ENCODE measurements at places on chromosomes 2 and 18.
A peak's percentile ranks its signal among the peaks of the same experiment; 100 is the strongest.

GRCh38 chr2:135457279-135457678 is 73.7 kb downstream of the ZRANB3 start:
- no peak for DNase-seq

DNA sequence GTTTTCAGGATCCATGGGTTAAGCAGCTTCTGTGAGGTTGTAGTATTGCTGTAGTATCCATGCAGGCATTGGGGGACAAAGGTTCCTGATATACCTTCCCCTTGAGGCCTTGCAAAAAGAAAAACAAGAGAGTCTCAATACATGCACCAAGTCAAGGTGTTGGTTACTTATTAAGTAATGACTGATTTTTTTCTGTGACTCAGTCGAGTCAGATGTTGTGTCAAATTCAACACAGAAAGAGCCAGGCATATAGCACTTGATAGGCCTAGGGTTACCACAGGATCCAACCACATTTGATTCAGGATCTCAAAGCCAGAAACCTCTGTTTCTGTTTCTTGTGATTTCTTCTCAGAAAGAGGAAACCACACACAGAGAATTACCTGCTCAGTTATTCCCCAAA is 24.9 kb upstream of the CD8A start:
- no peak for DNase-seq

GRCh38 chr2:201407265-201407664 is 44.0 kb downstream of the TRAK2 start:
- DNase-seq: no peak

DNA sequence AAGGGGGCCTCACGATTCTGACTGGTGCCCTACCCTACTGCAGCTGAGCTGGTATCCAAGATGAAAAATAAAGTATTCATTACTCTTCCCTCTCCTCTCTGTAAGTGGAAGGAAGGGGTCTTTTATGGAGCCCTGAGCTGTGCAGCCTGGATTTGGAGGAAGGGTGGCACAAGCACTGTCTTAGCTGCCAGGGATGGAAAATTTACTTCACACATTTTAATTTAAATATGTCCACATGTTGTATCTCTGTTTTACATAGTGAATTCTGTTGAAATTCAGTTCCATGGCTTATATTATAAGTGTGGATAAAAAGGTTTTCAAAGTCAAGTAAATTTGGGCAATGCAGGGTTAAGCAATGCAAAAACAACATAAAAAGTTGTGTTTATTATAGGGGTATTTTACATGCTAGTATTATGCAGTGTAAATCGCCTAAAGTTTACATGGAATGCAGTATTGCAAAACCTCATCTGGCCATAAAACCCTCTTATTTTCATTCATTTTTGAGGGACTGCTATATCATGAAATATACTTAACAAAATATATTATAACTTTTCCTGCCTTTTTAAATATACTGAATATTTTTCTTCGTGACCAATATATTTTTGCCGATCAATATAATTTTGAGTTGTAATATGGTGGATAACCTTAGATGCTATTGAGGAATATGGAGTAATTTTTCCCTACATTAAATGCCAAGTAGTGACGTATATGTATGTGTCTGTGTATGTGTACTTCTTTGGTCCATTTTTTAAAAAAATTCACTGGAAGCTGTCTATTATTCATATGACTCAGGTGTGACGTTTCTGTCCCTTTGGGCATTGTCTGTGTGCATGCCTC is 333.9 kb upstream of the CYRIA start:
- no peak for DNase-seq

DNA sequence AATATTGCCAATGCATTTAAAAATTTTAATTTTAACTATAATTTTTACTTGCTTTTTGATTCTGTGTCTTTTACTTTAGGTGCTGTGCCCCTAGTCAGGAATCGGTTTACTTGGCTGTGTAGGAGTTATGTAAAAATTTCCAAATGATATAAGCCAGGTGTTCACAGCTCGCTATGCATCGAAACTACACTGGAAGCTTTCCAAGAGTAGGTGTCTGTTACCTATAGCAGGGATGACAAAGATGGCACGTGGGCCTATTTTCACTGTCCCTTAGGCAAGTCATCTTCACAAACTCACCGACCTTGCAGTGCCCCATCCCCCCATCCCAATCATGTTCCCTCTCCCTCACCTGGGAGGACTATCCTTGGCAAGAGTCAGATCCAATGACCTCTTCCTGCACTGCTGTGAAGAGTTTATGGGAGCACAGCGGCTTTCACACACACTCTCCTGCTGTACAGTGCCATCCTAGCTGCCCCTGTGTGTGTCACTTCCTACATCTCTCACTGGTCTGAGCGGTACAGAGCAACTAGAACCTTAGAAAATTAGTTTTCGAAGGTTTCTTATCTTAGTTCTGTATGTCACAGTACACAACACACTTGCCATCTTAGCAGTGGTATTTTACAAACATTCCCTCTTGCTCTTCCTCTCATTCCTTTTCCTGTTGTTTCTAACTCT is 49.2 kb upstream of the NAB1 start:
- DNase-seq: no peak

GRCh38 chr18:36424741-36425142 is 127.2 kb downstream of the FHOD3 start:
- DNase-seq: no peak

- DNase-seq: no peak
Observed at GRCh38 chr2:113253453-113253852, 25.3 kb downstream of the PAX8 start.

DNA sequence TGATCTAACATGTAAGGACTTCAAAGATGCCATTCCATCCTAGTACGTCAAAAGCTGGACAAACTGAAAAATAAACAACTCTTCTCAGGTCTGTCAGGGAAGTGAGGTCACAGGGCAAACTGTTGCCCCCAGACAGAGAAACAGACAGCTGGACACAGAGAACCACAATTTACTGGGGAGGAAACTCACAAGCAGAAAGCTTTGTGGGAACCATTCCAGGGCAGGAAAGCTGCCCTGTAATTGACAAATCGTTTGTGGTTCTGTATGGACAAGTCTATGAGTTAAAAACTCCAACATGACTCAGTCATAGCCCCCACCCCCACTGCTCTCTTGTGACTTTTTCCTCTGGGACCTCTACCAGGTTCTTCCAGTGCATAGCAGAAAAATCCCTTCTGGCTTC is 28.4 kb downstream of the MCEE start:
- no peak for DNase-seq

- no peak for DNase-seq
Observed at GRCh38 chr18:69590150-69590549, 189.5 kb downstream of the DOK6 start.

DNA sequence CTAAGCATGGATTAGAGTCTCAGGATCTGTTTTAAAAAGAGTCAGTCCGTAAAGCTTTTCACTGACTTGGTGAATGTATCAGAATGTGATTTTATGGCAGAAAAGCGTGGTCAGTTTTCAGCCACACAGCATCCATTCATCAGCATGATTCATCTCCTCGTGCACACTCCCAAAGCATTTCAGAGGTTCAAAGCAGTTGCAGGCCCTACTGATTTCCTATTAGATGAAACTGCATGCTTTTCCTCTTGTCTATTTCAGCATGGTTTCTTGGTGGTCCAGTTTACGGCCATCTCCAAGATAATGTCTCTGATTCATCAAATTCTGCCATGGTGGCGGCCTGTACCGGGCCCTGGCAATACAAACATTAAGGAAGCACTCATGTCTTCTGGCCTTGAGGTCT is 4.8 kb upstream of the PARD6G start:
- DNase-seq: no peak

GRCh38 chr2:106363791-106364190 is 104.4 kb downstream of the RGPD3 start:
- DNase-seq: no peak

- no peak for DNase-seq
Observed at GRCh38 chr2:22238967-22239366, 1115.2 kb downstream of the TDRD15 start.

GRCh38 chr2:119240311-119241204 is 16.9 kb downstream of the STEAP3 start:
- no peak for DNase-seq

DNA sequence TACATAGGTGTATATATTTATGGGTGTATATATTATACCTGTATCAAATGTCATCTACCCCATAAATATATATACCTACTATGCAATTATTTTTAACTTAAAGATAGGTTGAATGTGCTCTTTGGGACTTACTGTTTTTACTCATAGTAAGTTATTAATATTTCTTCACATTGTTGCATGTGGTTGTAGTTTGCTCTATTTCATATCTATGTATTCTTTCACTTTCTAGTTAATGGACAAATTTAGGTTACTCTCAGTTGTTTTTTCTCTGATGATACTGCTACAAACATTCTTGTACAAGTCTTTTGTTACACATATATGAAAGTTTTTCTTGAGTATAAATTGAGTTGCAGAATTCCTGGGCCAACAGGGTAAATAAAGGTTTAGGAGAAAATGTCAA is 601.8 kb upstream of the ID2 start:
- no peak for DNase-seq

DNA sequence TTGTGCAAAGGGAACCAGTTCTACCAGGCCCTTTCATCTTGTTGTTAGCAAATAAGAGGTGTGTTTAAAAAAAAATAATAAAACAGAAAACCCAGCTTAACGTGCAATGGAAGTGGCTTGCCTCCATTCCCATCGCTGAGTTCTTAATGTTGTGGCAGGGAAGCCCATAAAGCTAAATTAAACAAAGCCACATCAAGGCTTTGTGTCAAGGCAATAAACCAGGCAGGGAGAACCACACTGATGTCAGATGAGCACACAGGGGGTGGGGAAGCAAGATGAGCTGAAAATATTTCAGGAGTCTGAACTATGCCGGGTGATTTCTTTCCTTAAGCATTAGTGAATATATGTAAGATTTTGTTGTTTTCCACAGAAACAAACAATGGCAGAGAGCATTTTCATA is 73.5 kb downstream of the PHLPP1 start:
- DNase-seq: no peak

- DNase-seq: no peak
Observed at GRCh38 chr2:156647377-156648010, 211.3 kb downstream of the GPD2 start.

- no peak for DNase-seq
Observed at GRCh38 chr2:6877402-6878304, at the start of gene RSAD2. RSAD2 (plus strand) TSS chr2:6877777; CDS start chr2:6877801, 24 bp downstream.

GRCh38 chr18:50277942-50278341 is 3.4 kb downstream of the MBD1 start:
- DNase-seq: no peak

DNA sequence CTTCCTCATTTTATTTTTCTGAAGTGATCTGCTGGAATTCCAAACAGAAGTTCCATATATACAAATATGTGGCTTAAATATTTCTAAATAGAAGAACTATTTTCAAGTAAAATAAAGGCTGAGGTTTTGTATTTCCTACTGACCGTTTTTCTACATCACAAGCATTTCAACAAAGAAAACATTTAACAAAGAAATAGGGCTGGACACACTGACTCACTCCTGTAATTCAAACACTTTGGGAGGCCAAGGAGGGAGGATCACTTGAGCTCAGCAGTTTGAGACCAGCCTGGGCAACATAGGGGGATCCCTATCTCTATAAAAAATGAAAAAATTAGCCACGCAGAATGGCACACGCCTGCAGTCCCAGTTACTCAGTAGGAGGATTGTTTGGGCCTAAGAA is 44.6 kb downstream of the TANK start:
- DNase-seq: no peak

DNA sequence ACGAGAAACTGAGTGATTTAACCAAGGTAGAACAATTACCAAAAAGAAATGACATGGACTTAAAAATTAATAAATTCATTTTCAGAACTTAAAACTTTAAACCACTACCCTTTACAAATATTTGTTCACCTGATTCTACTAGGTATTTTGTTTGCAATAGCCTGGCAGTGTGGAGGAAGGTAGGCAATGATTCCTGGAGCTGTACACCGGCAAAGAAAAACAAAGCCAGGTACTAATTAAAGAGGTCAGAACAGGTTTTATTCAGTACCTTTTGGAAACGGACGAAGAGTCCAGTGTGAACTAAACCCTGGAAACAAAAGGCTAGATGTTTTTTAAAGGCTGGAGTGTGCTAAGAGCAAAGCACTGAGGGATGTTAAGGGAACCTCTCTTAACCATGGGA is 561.3 kb upstream of the FSHR start:
- no peak for DNase-seq

GRCh38 chr2:167761465-167762136 is 485.8 kb downstream of the STK39 start:
- DNase-seq: no peak

DNA sequence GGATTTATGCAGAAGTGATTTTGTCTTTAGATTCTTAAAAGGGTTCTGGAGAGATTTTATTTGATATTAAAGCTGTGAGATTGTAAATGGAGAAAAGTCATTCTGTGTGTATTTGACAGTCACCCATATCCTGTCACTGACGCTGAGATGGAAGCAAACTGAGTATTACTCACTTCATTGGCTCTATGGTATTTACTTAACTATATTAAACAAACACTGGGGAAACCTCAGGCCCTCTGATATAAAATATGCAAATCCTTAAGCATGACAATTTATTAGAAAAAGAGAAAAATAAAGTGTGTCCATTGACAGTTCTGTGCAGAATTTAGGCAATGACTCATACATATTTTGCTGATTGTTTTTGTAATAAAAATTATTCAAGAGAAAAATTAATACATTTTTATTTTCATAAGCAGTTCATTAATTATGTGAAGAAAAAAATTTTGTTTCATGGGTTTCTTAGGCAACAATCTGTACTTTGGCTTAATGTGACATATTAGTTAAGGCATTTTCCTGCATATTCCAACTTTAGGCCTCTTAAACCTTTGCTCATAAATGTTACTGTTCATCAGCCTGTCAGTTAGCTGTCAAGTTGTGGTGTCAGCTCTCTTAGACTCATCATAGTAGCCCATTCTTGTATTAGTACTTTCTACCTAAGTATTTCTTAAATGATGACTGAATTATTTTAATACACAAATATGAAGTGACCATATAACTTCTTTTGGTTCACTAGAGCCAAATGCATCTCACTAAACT is 99.9 kb downstream of the PARD3B start:
- no peak for DNase-seq

DNA sequence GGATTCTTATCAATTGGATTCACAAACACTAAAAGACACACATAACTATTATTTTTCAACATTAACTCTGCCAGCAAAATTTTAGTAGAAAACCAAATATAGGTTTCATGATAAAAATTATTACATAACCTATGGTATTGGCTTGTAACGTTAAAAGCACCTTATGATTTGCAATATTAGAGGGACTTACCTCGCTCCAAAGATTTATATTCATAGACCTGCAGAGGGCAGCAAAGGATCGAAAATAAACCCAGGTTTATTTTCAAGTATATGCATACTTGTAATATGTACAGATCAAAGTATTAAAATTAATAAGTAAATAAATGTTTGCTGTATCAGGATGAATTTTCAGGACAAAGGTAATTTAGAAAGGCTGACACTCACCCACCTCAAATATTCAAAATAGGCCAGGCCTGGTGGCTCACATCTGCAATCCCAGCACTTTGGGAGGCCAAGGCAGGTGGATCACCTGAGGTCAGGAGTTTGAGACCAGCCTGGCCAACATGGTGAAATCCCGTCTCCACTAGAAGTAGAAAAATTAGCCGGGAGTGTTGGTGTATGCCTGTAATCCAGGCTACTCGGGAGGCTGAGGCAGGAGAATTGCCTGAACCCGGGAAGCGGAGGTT is 45.3 kb downstream of the LRPPRC start:
- no peak for DNase-seq

- DNase-seq: peak; percentile 17
Observed at GRCh38 chr2:88090446-88091283, 23.0 kb downstream of the SMYD1 start.

- DNase-seq: no peak
Observed at GRCh38 chr2:238669046-238669445, 178.8 kb upstream of the TWIST2 start.

- DNase-seq: no peak
Observed at GRCh38 chr2:218799990-218800389, 18.0 kb downstream of the CYP27A1 start.
